NCI-H1436 treated with DMSO at 0.1 percent for 48 hours (cell line): ENCODE measurements at places on chromosomes 3 and 15.

GRCh38 chr3:157573780-157574378 is 70.7 kb upstream of the VEPH1 start:
- no peak for DNase-seq

- no peak for DNase-seq
These were observed 82.4 kb upstream of the HERC1 start for GRCh38 chr15:63915873-63916771.

- DNase-seq: no peak
These were observed 448 bp downstream of the SLC12A8 start for GRCh38 chr3:125212091-125212508.

DNA sequence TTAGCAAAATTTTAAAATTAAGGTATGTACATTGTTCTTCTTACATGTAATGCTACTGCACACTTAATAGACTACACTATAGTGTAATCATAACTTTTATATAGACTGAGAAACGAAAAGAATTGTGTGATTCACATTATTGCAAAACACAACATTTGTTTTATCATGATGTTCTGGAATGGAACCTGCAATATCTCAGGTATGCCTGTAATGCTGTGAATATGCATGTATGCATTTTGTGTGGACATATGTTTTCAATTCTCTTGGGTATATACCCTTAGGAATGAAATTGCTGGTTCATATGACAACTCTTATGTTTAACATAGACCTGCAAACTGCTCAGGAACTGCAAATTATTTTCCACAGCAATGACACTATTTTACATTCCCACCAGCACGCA is 38.6 kb upstream of the TJP1 start:
- DNase-seq: no peak

- no peak for DNase-seq
These were observed 99.9 kb downstream of the CD200R1L start for GRCh38 chr3:112746675-112747280.

- no peak for DNase-seq
These were observed 30.1 kb upstream of the MNS1 start for GRCh38 chr15:56495053-56495452.

GRCh38 chr3:135915206-135915605 is 50.3 kb upstream of the PPP2R3A start:
- DNase-seq: no peak

DNA sequence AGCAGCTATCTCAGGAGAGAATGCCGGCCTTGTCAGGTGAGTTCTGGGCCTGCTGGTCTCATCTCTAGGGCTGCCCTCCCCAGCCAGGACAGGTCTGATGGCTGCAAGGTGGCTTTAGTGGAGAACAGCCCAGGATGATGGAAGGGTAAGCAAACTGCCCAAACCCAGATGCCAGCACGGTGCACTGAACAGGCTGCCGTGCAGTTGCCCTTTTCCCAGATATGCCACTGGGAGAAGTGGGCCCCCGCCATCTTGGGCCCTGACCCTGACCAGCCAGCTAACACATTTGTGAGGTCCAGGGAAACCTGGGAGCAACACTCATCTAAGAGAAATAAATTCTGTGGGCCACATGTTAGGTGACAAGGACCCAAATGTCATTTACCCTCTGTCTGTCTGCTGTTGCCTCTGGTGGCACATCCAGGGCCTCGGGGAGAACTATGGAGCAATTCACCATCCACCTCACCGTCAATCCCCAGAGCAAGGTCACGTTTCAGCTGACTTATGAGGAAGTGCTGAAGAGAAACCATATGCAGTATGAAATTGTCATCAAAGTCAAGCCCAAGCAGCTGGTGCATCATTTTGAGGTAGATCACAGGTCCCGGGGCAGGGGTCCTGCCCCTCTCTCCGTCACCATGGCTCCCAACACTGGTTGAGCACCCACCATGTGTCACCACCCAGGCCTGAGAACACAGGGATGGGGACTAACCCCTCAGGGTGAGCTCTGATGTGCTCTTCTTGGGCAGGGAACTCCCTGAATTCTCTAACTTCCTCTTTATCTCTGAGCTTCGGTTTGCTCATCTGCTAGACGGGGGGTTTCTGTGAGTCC is 1.8 kb downstream of the ITIH1 start:
- no peak for DNase-seq

- no peak for DNase-seq
These were observed 435.9 kb downstream of the NR2F2 start for GRCh38 chr15:96766366-96766765.

DNA sequence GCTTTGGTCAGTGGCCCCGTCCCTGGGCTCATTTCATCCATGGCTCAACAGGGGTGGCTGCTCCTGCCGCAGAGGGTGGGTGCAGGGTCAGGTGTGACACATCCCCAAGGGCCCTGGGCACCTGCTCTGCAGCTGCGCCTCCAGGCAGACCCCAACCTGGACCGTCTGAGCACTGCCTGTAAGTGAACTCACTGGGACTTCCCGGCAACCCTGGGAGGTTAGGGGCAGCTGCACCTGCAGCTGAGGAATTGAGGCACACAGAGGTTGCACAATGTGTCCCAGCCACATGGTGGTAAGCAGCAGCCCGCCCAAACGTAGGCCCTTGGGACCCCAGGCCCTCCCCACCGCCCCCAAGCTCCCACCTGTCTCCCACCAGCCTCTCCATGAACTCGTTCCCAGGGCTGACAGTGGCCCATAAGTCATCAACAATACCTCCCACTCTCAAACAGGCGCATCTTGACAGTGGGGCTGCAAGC is 55.1 kb downstream of the PLXNA1 start:
- DNase-seq: no peak
